A673 (cell line): ENCODE measurements at places on chromosomes 2 and 18. TPM values are rescaled to one million over a fixed set of nuclear protein-coding genes. Genes with fewer than 3 reads are reported as not detected.
A peak's percentile ranks its signal among the peaks of the same experiment; 100 is the strongest.

GRCh38 chr2:143830476-143830875, 689.4 kb downstream of the ZEB2 start:
- H3K27ac ChIP-seq: no peak overlapping the region
- no peaks in the 10 kb centered on the region for H3K36me3 ChIP-seq
- no peak overlapping the region for H3K4me3 ChIP-seq

DNA sequence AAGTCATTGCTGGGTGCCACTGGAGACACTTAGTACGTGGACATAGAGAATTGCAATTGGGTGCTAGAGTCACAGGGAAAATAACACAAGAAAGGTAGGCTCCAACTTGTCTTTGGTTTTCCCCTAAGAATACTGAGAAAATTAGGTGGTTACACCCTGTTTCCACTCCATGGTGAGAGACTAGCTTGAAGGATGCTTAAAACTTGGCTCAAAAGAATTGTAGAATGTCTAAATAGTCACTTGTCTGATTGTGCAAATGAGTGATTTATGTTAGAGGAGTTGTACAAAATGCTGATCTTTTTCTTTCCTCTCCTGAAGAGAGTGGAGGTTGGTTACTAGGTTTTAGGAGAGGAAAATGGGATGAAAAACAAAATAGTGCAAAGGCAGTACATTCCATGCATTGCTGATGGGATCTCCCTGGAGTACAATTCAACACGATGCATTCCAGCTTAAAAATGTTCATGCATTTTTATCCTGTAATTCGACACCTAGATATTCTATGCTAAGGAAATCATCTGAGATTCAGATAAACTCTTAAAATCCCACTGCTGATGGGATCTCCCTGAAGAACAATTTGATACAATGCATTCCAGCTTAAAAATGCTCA, 2.2 kb upstream of the SERPINB12 start:
- H3K27me3 ChIP-seq: no peaks in the 10 kb centered on the region
- H3K36me3 ChIP-seq: no peaks in the 10 kb centered on the region
- peak; percentile 76 for DNase-seq
- peaks cover 19% of the 10 kb centered on the region for H3K4me1 ChIP-seq

GRCh38 chr2:43133708-43134570, 92.5 kb downstream of the ZFP36L2 start:
- no peaks in the 10 kb centered on the region for H3K36me3 ChIP-seq
- DNase-seq: no peak
- H3K4me1 ChIP-seq: no peaks in the 10 kb centered on the region
- no peak overlapping the region for H3K27ac ChIP-seq
- H3K27me3 ChIP-seq: no peaks in the 10 kb centered on the region
- no peak overlapping the region for H3K4me3 ChIP-seq

Gene TMBIM1
- 40.2 and 43.9 TPM in 2 replicates for total RNA-seq

Gene ST6GAL2
- 0.56 and 0.66 TPM in 2 replicates for total RNA-seq

DNA sequence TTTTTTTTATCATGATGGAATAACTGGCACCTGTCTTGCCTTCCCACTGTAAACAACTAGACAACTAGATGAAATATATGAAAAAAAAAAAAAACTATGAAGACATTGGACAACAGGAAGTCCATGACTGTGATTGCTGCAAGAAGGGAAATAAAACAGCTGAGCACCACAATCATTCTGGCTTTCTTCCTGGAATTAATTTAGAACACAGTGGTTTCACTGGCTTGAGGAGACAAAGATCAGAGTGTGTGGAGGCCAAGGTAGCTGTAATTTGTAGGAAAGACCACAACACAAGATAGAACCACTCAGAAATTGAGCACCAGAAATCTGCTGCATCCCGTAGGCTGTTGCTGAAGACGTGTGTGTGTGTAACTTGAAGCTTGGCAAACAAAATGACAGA, 121.1 kb upstream of the PID1 start:
- H3K36me3 ChIP-seq: no peaks in the 10 kb centered on the region
- no peaks in the 10 kb centered on the region for H3K4me1 ChIP-seq
- DNase-seq: peak; percentile 9
- no peak overlapping the region for H3K27ac ChIP-seq
- no peak overlapping the region for H3K4me3 ChIP-seq

GRCh38 chr2:41267929-41268659, 779.7 kb upstream of the PKDCC start:
- DNase-seq: no peak
- no peaks in the 10 kb centered on the region for H3K4me1 ChIP-seq
- H3K27ac ChIP-seq: no peak overlapping the region
- H3K27me3 ChIP-seq: no peaks in the 10 kb centered on the region
- no peak overlapping the region for H3K4me3 ChIP-seq
- no peaks in the 10 kb centered on the region for H3K36me3 ChIP-seq

Gene ALK
- 10.8 and 14.7 TPM in 2 replicates for total RNA-seq

Gene KIAA2012
- 0.13 TPM in 1 of 2 replicates, not detected in the other for total RNA-seq

DNA sequence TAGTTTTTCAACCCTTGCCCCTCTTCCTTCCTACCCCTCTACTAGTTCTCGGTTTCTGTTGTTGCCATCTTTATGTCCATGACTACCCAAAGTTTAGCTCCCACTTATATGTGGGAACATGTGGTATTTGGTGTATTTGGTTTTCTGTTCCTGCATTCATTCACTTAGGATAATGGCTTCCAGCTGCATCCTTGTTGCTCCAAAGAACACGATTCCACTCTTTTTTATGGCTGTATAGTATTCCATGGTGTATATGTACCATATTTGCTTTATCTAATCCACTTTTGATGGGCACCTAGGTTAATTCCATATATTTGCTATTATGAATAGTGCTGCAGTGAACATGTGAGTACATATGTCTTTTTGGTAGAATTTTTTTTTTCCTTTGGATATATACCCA, 20.6 kb upstream of the DSC1 start:
- H3K27ac ChIP-seq: no peak overlapping the region
- no peak overlapping the region for H3K4me3 ChIP-seq
- H3K4me1 ChIP-seq: no peaks in the 10 kb centered on the region
- no peaks in the 10 kb centered on the region for H3K27me3 ChIP-seq
- no peaks in the 10 kb centered on the region for H3K36me3 ChIP-seq

GRCh38 chr2:234110219-234110618, 59.7 kb downstream of the SPP2 start:
- H3K27ac ChIP-seq: no peak overlapping the region
- no peak for DNase-seq
- no peak overlapping the region for H3K4me3 ChIP-seq
- no peaks in the 10 kb centered on the region for H3K27me3 ChIP-seq
- no peaks in the 10 kb centered on the region for H3K4me1 ChIP-seq
